ENCODE measurements at places on chromosomes 3 and 15.

- no peak for DNase-seq
Measured at GRCh38 chr15:56205061-56205876, 38.4 kb downstream of the RFX7 start.

- DNase-seq: no peak
Measured at GRCh38 chr3:39096775-39097174, 10.7 kb downstream of the GORASP1 start.

DNA sequence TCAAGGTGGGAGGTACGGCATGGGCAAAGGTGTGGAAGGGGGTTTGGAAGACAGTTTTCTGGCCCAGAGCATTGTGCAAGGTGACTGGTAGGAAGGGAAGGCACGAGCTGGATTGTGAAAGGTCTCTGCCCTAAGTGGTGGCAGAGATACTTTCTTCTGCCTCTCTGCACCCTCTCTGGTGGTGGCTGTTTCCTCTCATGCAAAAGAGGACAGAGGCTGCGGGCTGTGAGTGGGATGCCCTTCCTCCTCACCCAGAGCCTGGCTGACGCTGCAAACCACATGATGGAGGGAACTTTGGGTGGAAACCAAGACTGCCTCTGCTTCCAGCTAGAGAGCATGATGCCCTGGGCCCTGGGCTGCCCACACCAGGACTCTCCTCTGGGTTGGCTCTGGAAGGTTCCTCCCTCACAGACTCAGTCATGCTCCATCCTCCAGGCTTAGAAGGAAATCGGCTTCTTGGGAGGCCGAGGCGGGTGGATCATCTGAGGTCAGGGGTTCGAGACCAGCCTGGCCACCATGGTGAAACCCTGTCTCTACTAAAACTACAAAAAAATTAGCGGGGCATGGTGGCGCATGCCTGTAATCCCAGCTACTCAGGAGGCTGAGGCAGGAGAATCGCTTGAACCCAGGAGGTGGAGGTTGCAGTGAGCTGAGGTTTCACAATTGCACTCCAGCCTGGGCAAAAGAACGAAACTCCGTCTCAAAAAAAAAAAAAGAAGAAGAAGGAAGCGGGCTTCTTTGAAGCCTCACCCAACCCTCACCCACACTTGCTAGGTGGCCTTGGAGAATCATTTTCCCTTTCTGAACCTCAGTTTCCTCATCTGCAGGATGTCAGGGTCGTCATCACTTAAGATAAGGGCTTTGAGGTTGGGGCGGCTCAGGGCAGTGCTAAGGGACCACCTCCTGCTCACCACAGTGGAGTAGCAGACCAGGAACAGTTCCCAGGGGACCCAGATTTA, 8.3 kb downstream of the PSTPIP1 start:
- DNase-seq: no peak

- DNase-seq: no peak
Measured at GRCh38 chr3:25910997-25911396, 121.1 kb downstream of the OXSM start.

DNA sequence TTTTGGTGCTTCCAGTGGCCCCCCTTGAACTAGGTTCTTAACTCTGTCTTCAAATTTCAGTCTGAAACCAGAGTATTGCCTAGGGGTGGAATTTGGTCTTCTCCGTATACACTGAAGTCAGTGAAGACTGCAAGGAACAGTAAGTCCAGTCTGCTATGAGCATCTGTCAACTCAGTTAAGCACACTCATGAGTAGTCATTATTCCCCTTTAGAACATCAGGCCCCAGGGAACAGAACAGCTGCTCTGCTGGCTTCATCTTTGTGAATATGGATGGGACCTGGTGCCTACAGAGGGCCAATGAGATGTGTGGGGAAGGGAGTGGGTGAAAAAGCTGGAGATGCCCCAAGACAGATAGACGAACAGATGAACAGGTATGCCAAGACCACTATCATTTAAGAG, 85.2 kb upstream of the PRR23C start:
- no peak for DNase-seq

DNA sequence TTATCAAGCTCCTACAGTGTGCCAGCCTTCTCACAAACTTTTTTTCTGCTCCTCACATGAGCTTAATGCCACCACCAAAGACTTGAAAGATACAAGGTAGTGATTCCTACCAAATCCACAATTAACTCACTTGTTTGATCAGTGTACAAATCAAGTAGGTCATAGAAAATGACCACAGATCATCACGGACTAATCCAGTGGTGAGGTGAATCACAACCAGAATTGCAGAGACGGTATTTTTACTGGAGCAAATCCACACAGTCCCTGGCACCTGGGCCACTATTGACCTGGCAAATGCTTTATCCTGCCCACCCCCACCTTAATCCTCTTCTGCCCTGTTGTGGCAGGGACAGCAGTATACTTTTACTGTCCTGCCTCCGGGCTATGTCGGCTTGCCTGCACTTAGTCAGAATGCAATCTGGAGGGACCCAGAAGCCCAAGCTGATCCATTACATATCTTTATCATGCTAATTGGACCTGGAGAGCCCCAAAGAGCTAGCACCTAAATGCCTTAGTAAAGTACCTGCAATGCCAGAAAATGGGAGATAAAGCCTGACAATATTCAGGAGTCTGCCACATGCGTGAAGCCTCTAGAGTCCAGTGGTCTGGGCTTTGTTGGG, 83.9 kb upstream of the CDV3 start:
- no peak for DNase-seq

DNA sequence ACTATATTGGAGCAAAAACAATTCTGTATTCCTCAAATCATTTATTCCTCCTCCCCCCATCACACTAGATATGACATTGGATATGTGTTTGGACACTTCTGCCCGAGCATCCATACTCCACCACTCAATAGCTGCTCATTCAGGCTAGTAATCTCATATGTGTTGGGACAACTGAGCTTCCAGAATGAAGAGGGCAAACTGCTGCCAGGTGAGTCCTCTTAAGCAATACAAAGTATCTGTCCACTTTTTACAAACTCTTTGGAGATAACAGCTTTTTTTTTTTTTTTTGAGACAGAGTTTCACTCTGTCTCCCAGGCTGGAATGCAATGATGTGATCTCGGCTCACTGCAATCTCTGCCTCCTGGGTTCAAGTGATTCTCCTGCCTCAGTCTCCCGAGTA, 5.4 kb upstream of the TNFSF10 start:
- no peak for DNase-seq

GRCh38 chr3:98972155-98972554, 70.7 kb upstream of the DCBLD2 start:
- no peak for DNase-seq

DNA sequence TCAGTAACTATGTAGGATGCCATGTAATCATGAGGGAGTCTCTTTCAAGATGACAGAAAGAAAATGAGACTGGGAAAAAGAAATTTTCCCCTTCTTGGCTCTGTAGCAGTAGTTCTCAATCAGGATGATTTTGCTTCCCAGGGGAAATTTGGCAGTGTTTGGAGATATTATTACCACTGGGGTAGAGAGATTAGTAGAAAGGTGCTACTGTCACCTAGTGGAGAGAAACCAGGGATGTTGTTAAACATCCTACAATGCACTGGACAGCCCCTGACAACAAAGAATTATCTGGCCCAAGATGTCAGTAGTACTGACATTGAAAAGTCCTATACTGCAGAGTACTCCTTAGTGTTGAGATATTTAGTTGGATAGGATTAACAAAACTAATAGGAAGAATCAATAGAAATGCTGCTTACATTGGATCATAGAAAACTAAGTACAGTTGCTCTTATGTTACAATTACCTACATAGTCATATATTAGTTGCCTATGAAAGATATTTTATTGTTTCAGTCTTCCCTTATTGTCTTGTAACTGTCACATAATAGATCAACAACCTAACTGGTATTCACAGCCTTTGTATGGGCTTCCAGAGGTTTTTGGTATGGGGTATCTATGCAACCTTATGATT, 433.3 kb downstream of the RAP2B start:
- no peak for DNase-seq

GRCh38 chr3:186311441-186311840, 50.6 kb downstream of the DGKG start:
- no peak for DNase-seq

- DNase-seq: no peak
Measured at GRCh38 chr15:27210176-27210575, 239.2 kb downstream of the GABRG3 start.

DNA sequence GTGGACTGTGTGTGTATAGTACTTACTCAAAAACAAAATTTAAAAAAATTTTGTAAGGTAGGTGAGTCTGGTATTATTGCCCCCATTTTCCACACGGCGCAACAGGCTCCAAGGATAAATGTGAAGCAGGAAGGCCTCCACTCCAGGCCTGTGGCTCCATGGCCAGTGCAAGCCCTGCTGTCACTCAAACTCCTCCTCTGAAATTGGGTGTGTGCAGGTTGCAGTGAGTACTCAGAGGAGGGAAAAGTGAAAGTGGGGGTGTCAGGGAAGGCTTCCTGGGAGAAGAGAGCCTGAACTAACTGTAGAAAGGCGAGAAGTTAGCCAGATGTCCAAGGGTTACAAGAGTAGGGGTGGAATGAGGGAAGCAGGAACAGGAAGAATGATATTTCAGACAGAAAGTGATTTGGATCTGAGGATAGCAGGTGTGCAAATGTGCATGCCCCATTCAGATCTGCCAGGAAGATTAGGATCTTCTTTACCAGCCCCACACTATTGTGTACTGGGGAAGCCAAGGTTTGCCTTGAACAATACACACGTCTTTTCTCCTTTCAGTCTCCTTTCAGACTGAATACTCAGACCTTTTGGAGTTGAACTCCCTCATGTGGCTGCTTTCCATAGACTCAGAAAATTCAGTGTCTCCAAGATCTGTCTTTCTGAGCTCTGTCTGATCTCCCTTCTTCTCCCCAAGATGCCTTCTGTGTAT, 48.7 kb upstream of the RYK start:
- DNase-seq: no peak

GRCh38 chr3:33373082-33373437, 67.1 kb downstream of the UBP1 start:
- DNase-seq: no peak

DNA sequence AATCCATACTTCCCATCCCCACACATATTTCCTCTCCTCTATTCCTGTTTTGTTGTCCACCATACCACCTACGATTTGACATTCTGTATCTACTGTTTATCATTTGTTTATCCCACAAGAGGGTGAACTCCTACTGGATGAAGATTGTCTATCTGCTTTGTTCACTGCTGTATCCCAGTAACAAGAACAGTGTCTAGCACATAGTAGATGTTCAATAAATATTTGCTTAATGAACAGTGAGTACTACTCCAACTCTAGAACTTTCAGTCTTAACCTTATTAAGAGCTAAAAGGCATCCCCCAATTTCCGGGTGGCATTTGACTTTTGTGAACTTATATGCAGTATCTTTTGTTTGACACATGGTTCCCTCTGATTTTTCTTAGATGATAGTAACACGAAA, 1.3 kb downstream of the PYGO1 start:
- DNase-seq: no peak

DNA sequence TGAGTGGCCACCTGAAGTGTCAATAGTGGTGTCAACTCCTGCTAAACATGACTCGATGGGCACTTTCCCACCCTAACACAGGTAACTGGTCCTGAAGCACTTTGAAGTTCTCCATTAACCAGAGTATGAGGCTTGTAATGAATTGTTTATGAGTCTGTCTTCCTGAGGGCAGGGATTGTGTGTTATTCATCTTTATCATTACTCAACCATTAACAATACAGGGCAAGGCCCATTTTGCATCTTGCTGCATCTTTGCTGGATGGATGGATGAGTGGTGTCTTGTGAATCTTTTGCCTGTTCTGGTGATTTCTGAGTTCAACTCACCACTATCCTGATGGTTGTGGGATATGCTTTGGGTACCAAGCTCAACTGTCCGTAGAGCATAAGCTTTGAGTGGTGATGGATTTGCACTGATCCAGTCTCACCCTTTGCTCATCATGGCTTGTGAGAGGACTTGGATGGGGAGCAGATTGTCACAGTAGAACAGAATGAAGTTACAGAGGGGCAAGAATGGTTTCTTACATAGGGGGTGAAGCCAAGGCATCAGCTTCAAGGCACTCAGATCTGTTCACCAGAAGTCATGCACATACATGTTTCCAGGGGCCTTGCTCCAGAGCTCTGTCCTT, 22.3 kb upstream of the EPB42 start:
- no peak for DNase-seq

GRCh38 chr3:163175970-163176369, 1679.4 kb downstream of the OTOL1 start:
- DNase-seq: no peak

GRCh38 chr3:5020242-5020722, 41.0 kb downstream of the BHLHE40 start:
- DNase-seq: no peak

- DNase-seq: no peak
Measured at GRCh38 chr3:47394881-47395280, 14.1 kb downstream of the PTPN23 start.

GRCh38 chr3:46059432-46059831, 32.1 kb upstream of the XCR1 start:
- no peak for DNase-seq

DNA sequence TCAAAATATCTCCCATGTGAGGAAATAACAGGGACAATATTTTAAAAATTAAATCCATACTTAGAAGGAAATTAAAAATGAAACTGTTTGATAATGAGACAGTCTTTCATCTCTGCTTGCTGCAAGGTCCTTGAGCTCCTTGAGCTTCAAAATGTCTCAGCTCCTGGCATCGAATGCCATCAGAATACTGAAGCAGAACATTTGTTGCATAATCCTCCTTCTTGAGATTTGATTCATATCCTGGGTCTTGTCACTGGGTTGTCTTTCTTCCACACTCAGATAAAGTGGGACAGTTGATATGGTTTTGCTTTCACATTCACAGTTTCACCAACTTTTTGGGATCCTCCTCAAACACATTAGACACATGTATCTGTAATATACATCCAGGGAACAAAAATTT, 27.8 kb downstream of the COL8A1 start:
- DNase-seq: no peak

GRCh38 chr3:54951405-54951804, 23.5 kb upstream of the LRTM1 start:
- no peak for DNase-seq

- no peak for DNase-seq
Measured at GRCh38 chr15:95160316-95160715, 929.0 kb downstream of the MCTP2 start.

GRCh38 chr3:123348471-123349200, 100.3 kb downstream of the ADCY5 start:
- DNase-seq: no peak

- DNase-seq: no peak
Measured at GRCh38 chr3:140117096-140117526, 182.1 kb downstream of the CLSTN2 start.

- DNase-seq: no peak
Measured at GRCh38 chr15:66823601-66824000, 121.6 kb downstream of the SMAD6 start.

- DNase-seq: no peak
Measured at GRCh38 chr3:161203485-161204098, 17.5 kb upstream of the NMD3 start.

- DNase-seq: no peak
Measured at GRCh38 chr3:175411946-175412345, 552.8 kb downstream of the NAALADL2 start.
